A549 treated with DMSO at 1 μM for 4 hours (cell line): ENCODE measurements at places on chromosomes 6 and 20. TPM values are rescaled to one million over a fixed set of nuclear protein-coding genes. Genes with fewer than 3 reads are reported as not detected.

The ACTL10 gene
- 0.05 TPM in 1 of 5 replicates, not detected in the others for total RNA-seq

The IL17F gene
- total RNA-seq = not detected in 5 replicates

The TMEM170B gene
- total RNA-seq = 0.71 to 1.3 TPM (median 0.95 TPM) in 5 replicates

The HNF4A gene
- total RNA-seq = 14.3 to 16.7 TPM (median 15.4 TPM) in 5 replicates

The SLC44A4 gene
- total RNA-seq = 0.05 to 0.36 TPM (median 0.15 TPM) in 3 of 5 replicates, not detected in the others

The HSPA1L gene
- 1.00 to 2.0 TPM (median 1.9 TPM) in 5 replicates for total RNA-seq

The KAT14 gene
- 9.5 to 10.8 TPM (median 10.1 TPM) in 5 replicates for total RNA-seq

The ULBP1 gene
- total RNA-seq = 0.84 to 1.1 TPM (median 1.0 TPM) in 5 replicates

The FOXS1 gene
- total RNA-seq = 0.55 to 1.6 TPM (median 1.1 TPM) in 5 replicates

The CST7 gene
- total RNA-seq = not detected in 5 replicates

The SULF2 gene
- 19.0 to 25.4 TPM (median 24.1 TPM) in 5 replicates for total RNA-seq

The SLC24A3 gene
- 0.03 to 0.17 TPM (median 0.04 TPM) in 5 replicates for total RNA-seq

The MAP7 gene
- 29.3 to 44.5 TPM (median 38.0 TPM) in 5 replicates for total RNA-seq

The RAET1E gene
- 2.2 to 3.4 TPM (median 2.9 TPM) in 5 replicates for total RNA-seq

The SLC22A3 gene
- total RNA-seq = 35.0 to 46.7 TPM (median 38.2 TPM) in 5 replicates

The UTRN gene
- total RNA-seq = 9.6 to 15.1 TPM (median 12.0 TPM) in 5 replicates

The C6orf136 gene
- total RNA-seq = 9.6 to 14.3 TPM (median 13.5 TPM) in 5 replicates

The BTNL2 gene
- total RNA-seq = not detected in 5 replicates

The LTB gene
- 0.29 to 0.50 TPM (median 0.49 TPM) in 5 replicates for total RNA-seq

The PTCRA gene
- not detected in 5 replicates for total RNA-seq

The CPNE5 gene
- 0.06 to 0.15 TPM (median 0.11 TPM) in 5 replicates for total RNA-seq

The SLCO4A1 gene
- total RNA-seq = 4.9 to 10.2 TPM (median 8.5 TPM) in 5 replicates

The CEBPB gene
- 63.1 to 176 TPM (median 158 TPM) in 5 replicates for total RNA-seq

The CST5 gene
- total RNA-seq = not detected in 5 replicates

The POU3F2 gene
- total RNA-seq = 0.01 to 0.02 TPM in 2 of 5 replicates, not detected in the others

The RAB32 gene
- 34.3 to 49.0 TPM (median 45.3 TPM) in 5 replicates for total RNA-seq

The F13A1 gene
- total RNA-seq = not detected in 5 replicates

The TGM3 gene
- 0.07 to 0.11 TPM (median 0.08 TPM) in 3 of 5 replicates, not detected in the others for total RNA-seq

The PNRC1 gene
- total RNA-seq = 17.0 to 27.1 TPM (median 22.4 TPM) in 5 replicates

The SIGLEC1 gene
- total RNA-seq = 0.01 to 0.04 TPM (median 0.02 TPM) in 3 of 5 replicates, not detected in the others

The JPH2 gene
- 0.77 to 1.2 TPM (median 1.1 TPM) in 5 replicates for total RNA-seq

The PDCD2 gene
- total RNA-seq = 49.2 to 56.6 TPM (median 54.5 TPM) in 5 replicates

The PHACTR1 gene
- 0.05 TPM in 1 of 5 replicates, not detected in the others for total RNA-seq

The ATP6V1G2 gene
- total RNA-seq = 0.40 to 0.77 TPM (median 0.64 TPM) in 5 replicates

The ORC3 gene
- 16.4 to 19.6 TPM (median 18.9 TPM) in 5 replicates for total RNA-seq

The TMEM14C gene
- total RNA-seq = 140 to 171 TPM (median 160 TPM) in 5 replicates

The CTAGE9 gene
- total RNA-seq = not detected in 5 replicates

The TSPO2 gene
- total RNA-seq = not detected in 5 replicates

The MYL9 gene
- 14.6 to 24.4 TPM (median 20.7 TPM) in 5 replicates for total RNA-seq

The ZFP64 gene
- total RNA-seq = 19.5 to 22.4 TPM (median 19.8 TPM) in 5 replicates

The LGSN gene
- 2.7 to 4.8 TPM (median 4.1 TPM) in 5 replicates for total RNA-seq

The PPP1R3D gene
- total RNA-seq = 1.8 to 3.2 TPM (median 2.8 TPM) in 5 replicates

The ADRM1 gene
- total RNA-seq = 153 to 195 TPM (median 170 TPM) in 5 replicates

The CALHM6 gene
- total RNA-seq = 0.45 TPM in 1 of 5 replicates, not detected in the others

The RBM24 gene
- total RNA-seq = 10.6 to 14.0 TPM (median 12.5 TPM) in 5 replicates

The LY6G6C gene
- 0.12 to 0.20 TPM in 2 of 5 replicates, not detected in the others for total RNA-seq

The CTSZ gene
- 155 to 184 TPM (median 173 TPM) in 5 replicates for total RNA-seq

The LINC00237 gene
- not detected in 5 replicates for total RNA-seq

The GRM1 gene
- total RNA-seq = 0.02 to 0.04 TPM (median 0.03 TPM) in 4 of 5 replicates, not detected in the other

The HINT3 gene
- 6.6 to 8.9 TPM (median 8.4 TPM) in 5 replicates for total RNA-seq
